RCC 7860 (cell line): ENCODE measurements at places on chromosomes 4 and X.
A peak's percentile ranks its signal among the peaks of the same experiment; 100 is the strongest.

GRCh38 chr4:122688529-122689140, 43.9 kb upstream of the BBS12 start:
- no peak for DNase-seq

DNA sequence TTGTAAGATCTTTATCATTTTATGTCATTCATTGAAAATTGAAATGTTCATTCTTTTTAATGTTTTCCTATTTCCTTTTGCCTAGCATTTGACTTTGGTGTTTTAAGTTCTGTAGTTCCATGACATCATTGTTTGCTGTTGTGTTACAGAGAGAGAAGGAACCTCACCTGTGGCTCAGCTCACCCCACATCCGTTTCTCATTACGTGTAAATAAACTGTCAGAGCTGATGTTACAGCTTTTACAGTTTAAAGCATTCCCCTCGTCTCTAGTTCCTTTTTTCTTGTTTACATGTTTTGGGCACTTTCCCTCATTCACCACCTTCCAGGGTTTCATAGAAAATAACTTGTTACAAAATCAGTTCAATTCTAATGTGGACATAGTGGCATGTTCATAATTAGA, 137.2 kb downstream of the FNIP2 start:
- no peak for DNase-seq

GRCh38 chr4:101027721-101028120, 319.6 kb downstream of the PPP3CA start:
- no peak for DNase-seq

DNA sequence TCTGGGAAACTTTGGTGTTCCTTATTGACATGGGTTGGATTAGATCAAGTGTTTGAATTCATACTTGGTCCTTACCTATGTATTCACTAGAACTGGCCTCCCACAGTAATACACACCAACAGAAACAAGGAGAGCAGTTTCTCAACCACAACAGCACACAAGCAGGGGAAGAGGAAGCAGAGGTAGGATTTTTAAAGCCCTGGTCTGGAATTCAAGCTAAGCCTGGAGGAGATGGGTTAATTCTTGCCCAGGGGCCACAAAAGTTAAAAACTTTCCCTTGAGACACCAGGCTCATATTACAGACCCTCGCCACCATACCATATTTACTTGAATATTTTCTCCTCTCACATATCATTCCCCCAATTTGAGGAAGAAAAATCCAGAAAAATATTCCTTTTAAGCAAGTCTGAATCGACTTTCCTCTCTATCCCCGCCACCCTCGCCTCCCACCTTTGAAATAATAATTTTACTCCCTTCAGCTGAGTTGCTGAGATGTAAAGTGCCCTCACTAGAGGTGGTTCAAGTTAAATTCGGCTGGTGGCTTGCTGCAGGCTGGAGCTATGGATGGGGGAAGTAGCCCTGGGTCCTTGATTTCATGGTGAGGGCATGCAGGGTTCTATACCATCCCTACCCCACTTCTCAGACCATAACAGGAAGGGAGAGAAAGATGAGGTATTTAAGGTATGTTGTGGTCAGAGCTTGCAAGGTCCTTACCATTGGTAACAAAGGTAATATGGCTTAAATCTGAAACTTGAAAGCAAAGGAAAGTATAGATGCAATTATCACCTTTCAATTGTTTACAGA, 440.2 kb downstream of the INPP4B start:
- DNase-seq, result no peak

DNA sequence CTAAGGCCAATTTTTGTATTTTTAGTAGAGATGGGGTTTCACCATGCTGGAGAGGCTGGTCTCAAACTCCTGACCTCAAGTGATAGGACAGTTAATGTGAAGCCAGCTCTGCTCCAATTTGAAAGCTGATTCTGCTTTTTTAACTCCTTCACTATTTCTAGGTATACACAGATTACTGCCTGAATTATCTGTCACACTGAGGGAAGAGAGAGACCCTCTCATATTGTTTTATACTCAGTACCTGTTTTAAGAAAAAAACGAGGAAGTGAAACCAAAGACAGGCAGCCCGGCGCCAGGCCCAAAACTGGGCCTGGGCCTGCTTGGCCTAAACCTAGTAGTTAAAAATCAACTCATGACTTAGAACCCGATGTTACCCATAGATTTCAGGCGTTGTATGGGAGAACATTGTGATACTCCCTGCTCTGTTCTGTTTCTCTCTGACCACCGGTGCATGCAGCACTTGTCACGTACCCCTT, 1601.5 kb upstream of the PCDH10 start:
- no peak for DNase-seq

DNA sequence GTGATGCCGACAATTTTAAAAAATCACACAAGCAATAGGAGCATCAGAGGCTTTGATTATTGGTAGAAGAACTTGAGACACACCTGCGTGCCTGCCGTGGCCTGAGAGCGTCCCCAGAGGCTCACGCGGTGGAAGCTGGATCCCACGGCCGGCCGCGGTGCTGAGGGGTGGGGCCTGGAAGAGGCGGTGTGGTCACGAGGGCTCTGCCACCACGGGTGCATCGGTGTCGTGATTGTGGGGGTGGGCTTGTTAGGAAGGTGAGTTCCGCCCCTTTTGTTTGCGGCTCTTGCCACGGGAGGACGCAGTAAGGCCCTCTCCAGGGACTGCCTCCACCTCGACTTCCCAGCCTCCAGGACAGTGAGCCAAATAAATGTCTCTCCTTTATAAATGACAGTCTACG, 77.2 kb upstream of the ADRA2C start:
- DNase-seq, result no peak

DNA sequence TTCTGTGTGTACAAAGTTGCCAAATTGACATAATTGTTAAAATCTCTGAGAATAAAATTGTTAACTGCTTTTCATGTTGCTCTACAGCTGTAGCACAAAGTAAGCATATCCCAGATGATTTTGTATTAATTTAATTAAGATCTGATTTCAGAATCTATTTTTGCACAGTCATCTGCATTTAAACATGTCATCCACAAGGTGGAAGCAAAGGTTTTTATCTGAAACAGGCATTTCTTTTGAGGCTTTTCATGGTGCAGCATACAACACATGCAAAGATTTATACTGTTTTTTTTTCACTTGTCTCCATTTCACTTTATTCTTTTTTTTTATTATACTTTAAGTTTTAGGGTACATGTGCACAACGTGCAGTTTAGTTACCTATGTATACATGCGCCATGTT, 51.2 kb downstream of the GC start:
- peak; percentile 22 for DNase-seq
